ENCODE measurements at places on chromosomes 12 and 14. TPM values are rescaled to one million over a fixed set of nuclear protein-coding genes. Genes with fewer than 3 reads are reported as not detected.

- no peak for DNase-seq
Observed at GRCh38 chr12:9365296-9365695, 157.1 kb upstream of the PZP start.

DNA sequence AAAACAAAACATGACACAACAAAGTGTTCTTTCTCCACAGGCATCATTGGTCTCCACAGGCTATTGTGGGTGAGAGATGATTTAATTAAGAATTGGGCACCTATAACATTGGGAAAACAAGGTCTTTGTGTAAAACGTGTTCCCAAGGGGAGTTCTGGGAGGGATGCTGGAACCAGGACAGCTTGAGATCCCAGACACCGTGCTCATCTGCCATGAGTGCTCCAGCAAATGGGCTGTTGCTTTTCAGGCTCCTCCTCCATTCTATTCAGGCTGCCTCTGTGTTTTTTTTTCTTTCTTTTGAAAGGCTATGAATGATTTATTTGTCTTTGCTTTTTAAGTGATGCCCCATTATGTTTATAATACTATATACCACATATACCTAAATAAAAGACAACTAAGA is 122.4 kb downstream of the DACT1 start:
- DNase-seq: no peak

DNA sequence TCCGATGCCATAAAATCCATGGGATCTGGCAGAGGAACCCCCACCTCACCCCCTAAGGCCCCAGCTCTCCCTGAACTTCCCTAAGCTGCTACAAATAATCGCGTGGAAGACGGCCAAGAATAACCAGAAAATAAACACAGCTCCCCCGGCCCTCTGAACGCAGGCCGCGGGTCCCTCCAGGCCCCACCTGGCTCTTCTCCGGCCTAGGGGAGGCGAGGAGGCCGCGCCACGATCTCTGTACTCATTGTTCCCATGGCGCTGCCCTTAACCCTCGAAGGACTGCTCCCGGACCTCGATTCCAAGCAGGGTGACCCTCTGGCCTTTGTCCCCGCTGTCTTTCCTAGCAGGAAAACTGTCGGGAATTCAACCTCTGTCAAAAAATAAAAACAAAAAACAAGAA is 33.9 kb upstream of the TBX5 start:
- no peak for DNase-seq

Gene ADCY6
- 44.7 TPM for total RNA-seq

Gene GPR137C
- 0.27 TPM for total RNA-seq

Gene OR6C6
- total RNA-seq: not detected

GRCh38 chr12:72406111-72406510 is 133.9 kb downstream of the TRHDE start:
- no peak for DNase-seq

- no peak for DNase-seq
Observed at GRCh38 chr12:60269611-60270269, 673.9 kb downstream of the SLC16A7 start.

- peak; percentile 3 for DNase-seq
Observed at GRCh38 chr12:93680006-93680405, 2.8 kb downstream of the CRADD start.

DNA sequence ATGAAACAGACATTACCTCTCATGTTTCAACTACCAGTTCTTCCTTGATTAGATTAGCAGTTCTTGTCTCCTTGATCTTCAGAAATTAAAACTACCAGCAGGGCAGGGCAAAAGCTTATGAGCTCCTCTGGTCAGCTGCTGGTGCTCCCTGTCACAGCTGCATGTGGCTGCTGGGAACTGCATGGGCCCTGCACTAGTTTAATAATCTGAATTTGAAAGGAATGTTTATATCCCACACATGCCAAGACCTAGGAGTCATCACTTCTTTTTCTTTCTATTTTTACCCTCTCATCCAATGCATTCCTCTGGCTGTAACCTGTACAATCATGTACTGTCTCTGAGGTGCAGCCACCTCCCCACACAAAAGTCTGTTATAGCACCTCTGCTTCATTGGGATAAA is 73.9 kb downstream of the ARMH4 start:
- DNase-seq: no peak

Measured in hematopoietic multipotent progenitor cell (in vitro differentiated cells).